Forelimb muscle (tissue), 1 donor: ENCODE measurements at places on chromosomes 1 and 21. TPM values are rescaled to one million over a fixed set of nuclear protein-coding genes. Genes with fewer than 3 reads are reported as not detected.

- DNase-seq = no peak
These were observed 3.1 kb upstream of the TXNIP start for GRCh38 chr1:145999321-146000024.

DNA sequence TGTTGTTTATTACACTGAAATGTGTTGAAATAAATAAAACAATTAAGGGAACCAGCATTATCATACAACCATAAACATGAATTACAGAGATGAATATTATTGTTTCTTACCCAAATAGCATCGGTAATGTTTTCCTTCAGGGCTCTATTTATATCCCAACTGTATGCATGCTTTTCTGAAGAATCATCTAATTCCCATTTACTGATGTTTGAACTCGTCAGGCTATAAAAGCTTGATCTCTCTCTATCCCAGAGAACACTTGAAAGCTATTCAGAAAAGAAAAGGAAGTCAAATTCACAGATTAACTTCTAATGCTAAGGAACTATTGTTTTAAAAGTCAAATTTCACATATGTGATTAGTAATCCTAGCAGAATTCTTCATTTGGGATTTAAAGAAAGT lies 12.4 kb downstream of the NUP133 start:
- DNase-seq = no peak

- no peak for DNase-seq
These were observed 3.4 kb downstream of the TNFRSF18 start for GRCh38 chr1:1202831-1203560.

DNA sequence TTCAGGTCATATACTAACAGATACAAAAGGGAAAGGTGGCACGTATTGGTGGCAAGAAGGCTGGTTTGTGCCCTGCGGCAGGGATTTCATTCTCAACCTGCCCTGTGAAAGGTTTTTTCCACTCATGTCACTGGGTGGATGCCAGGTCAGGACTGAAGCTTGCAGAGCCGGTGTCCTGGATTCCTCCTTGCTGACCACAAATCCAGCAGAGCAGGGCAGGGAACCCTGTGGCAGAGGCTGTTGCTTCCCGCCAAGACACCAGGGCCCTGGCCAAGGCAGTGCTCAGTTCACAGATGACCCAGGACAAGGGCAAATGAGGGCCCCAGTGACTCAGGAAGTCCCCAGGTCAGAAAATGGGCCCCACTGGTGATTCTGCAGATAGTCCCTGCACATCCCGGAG lies 16.4 kb downstream of the BSND start:
- DNase-seq = no peak

- DNase-seq = no peak
These were observed 7.4 kb upstream of the MEX3A start for GRCh38 chr1:156089704-156090103.

DNA sequence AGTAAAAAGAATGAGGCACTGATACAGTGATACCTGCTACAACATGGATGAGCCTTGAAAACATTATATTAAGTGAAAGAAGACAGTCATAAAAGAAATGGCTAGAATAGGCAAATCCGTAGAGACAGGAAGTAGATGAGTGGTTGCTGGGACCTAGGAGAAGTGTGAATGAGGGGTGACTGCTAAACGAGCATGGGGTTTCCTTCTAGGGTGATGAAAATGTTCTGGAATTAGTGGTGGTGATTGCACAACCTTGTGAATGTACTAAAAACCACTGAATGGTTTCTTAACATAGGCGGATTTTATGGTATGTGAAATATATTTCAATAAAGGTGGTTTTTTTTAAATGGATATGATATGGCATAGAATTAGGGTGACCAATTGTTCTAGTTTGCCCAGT lies 12.6 kb upstream of the SERINC2 start:
- no peak for DNase-seq

GRCh38 chr1:228684607-228685006 lies 50.7 kb upstream of the RHOU start:
- DNase-seq = no peak

DNA sequence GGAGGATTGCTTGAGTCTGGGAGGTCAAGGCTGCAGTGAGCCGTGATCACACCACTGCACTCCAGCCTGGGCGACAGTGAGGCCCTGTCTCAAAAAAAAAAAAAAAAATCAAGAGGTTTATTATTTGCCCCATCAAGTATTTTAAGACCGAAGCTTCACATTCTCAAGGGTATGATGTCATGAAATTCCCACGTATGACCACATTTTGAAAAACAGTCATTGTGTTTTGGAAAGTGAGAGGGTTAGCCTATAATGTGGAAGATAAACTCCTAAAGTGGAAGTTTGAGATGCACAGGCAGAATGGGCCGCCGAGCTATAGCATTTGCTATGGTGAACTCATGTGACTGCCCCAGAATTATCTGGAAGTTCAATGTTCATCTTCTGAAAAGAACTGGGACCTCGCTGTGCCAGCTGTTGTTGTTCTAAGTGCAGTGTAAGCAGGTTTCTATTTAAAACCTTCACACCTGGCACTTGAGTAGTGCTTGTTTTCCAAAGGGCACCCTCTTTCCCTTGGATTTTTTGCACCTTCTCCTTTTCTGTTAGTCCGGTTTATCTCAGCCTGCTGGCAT lies 96.9 kb upstream of the SLC25A33 start:
- DNase-seq = no peak

DNA sequence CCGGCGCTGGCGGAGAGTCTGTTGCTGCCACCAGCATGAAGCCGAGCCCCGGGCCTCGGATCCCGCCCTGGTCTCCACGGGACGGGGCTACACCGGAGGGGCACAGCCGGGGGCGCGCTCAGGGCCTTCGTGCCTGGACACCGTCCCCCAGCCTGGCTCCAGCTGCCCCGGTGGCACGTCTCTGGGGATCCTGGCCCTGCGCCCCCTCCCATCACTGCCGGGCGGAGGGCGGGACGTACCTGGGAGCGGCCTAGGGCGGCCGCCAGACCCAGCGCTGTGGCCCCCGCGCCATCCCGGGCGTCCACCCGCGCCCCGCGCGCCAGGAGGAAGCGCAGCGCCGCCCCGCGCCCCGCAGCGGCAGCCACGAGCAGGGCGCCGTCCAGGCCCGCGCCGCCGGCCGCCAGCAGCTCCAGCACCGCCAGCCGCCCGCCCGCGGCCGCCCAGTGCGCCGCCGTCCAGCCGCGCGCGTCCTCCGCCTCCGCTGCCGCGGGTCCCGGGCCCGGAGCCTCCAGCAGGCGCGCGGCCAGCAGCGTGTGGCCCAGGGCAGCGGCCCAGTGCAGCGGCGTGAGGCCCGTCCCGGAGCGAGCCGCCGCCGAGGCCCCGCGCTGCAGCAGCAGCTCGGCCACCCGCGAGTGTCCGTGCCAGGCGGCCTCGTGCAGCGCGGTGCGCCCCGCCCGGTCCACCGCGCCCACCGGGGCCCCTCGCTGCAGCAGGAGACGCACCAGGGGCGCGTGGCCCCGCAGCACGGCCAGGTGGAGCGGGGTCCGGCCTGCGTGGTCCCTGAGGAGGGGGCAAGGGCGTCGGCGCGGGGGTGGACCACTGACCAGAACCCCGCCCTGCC lies 1.0 kb downstream of the ANKRD65 start:
- no peak for DNase-seq

GRCh38 chr1:53590104-53590503 lies 130.9 kb downstream of the DMRTB1 start:
- no peak for DNase-seq

DNA sequence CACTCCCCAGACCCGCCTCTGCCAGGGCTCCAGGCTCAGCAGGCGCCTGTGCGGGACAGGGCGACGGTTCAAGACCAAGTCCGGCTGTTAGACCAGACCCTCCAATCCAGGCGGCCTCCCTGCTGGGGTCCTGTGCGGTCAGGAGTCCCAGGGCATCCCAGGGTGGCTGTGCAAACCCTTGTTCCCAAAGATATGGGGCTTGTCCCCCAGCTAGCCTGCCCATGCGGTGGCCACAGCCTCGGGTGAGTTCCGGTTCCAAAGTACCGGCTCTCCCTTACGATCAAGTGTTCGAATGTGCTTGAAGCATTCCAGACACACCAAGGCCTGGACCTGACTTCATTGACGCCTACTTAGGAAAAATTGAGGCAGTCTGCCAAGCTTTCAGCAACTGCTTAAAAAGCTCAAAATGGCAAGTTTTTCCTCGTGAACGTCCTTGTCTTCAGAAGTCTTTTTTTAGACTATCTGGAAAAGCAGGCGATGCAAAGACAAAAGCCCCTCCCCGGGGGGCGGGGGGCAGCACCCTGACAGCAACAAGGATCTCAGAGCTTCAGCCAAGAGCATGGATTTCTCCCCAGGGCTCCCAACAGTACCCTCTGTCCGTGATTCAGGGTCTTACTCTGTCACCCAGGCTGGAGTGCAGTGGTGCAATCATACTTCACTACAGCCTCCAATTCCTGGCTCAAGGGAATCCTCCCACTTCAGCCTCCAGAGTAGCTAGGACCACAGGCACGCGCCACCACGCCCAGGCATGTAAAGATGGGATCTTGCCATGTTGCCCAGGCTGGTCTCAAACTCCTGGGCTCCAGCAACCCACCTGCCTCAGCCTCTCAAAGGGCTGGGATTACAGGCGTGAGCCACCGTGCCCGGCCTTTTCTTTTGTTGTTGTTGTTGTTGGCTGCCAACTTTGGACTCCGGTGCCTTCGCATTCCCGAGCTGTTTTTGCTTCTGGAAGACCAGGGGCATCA lies 2.3 kb downstream of the FAAP20 start:
- DNase-seq = no peak

GRCh38 chr1:169784102-169784501 lies 10.6 kb downstream of the METTL18 start:
- DNase-seq = no peak

DNA sequence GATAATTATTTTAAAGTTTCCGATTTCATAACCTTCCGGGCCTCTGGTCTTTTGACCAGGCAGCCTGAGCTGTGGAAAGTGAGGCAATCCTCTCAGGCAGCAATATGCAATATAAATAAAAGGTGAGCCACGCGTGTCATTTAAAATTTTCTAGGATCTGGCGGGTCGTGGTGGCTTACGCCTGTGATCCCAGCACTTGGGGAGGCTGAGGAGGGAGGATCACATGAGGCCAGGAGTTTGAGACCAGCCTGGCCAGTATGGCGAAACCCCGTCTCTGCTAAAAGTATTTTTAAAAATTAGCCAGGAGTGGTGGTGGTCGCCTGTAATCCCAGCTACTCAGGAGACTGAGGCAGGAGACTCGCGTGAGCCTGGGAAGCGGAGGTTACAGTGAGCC lies 546 bp upstream of the ZNF695 start:
- no peak for DNase-seq

- no peak for DNase-seq
These were observed 3.4 kb downstream of the PRPF38B start for GRCh38 chr1:108695535-108695934.

DNA sequence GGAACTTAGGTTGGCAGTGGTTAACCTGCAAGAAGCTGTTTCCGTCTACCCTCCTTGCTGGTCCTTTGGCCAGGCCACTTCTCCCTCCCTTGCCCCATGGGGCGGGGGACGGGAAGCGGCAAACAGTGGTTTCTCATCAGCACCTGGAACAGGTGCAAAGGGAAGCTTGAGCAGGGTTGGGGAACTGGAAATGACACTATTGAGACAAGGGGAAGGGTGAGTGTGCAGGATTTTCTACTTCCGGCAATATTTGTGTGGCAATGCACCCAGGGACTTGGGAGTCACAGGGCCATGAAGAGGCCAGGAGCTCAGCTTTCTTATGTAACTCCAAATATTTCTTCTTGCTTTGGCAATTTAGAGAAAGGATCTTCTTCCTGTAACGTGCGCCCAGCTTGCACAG lies 29.0 kb upstream of the SARS1 start:
- DNase-seq = no peak

- DNase-seq = no peak
These were observed 13.3 kb downstream of the TGFBR3 start for GRCh38 chr1:91872559-91873081.

The FAM131C gene
- 0.14 TPM for polyA plus RNA-seq

The AMPD1 gene
- polyA plus RNA-seq = 122 TPM

The NOTCH2NLA gene
- polyA plus RNA-seq = 22.8 TPM
